ENCODE measurements at places on chromosomes 11 and 22.

DNA sequence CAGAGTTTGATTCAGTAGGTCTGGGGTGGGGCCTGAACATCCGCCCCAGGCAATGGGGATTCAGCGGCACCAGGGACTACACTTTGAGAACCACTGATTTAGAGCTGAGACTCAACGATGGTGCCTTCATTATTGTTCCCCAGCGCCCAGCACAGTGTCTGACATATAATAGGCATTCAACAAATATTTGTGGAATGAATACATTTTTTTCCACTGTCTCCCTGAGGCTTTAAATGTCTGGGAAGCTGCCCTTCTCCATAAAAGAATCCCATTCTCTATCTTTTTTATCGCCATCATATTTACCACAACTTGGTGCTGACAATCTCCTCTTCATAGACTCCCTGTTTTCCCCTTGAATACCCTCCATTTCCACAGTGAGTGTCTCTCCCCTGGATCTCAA is 23.6 kb upstream of the LMO2 start:
- DNase-seq, result peak; percentile 32

DNA sequence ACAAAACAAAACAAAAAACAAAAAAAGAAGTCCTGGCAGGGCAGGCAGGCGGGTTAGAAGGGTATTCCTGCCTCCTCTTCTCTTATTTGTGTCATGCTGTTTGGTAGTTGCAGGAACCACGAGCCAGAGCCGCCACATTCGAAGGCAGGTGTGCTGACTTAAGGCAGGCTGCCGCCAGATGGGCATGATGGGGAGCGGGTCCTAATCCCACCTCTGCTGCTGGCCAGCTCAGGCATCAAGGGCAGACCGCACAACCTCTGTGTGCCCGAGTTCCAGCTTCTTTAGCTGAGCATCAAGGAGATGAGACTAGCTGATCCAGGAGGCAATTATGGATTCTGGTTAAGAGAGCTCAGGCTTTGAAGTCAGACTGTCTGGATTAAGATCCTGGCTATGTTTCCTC is 12.1 kb downstream of the OAF start:
- DNase-seq, result no peak

DNA sequence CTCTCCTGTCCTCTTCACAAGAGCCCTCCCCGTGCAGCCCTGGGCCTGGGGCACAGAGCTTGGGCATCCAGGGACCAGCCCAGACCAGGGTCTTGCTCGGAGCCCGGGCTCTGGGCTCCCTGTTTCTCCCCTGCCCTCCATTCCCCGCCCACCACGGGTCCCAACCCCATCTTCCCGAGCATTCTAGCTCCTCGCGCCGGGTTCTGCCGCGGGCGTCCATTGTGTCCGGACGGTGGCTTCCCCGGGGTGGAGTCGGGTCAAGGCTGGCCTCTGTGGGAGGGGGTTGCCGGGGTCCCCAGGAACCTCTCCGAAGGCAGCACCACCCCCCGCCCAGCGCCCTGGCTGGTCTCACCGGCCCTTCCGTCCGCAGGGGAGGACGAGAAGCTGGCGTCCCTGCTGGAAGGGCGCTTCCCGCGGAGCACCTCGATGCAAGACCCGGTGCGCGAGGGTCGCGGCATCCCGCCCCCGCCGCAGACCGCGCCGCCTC is 18.1 kb upstream of the ACR start:
- no peak for DNase-seq

DNA sequence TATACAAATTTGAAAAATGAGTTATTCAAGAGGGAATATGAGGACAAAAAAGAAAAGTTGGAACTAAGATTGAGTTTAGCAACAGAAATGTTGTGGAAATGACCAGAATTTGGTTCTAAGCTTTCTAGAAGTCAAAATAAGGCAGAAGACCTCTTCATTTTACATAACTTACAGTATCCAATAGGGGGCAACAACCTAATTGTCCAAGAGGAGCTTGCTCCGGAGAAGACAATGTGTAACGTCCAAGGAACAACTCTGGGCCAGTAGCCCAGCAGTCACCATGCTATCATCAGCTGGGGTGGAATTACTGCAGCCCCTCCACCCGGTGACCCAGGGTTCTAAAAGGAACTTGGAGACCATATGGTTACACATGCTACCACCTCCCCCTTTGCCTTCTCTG is 14.1 kb downstream of the CNTF start:
- no peak for DNase-seq

- DNase-seq, result peak; percentile 27
Measured at GRCh38 chr22:20549232-20549841, 41.9 kb downstream of the MED15 start.

- DNase-seq, result no peak
Measured at GRCh38 chr11:70046089-70046488, 32.0 kb upstream of the ANO1 start.

DNA sequence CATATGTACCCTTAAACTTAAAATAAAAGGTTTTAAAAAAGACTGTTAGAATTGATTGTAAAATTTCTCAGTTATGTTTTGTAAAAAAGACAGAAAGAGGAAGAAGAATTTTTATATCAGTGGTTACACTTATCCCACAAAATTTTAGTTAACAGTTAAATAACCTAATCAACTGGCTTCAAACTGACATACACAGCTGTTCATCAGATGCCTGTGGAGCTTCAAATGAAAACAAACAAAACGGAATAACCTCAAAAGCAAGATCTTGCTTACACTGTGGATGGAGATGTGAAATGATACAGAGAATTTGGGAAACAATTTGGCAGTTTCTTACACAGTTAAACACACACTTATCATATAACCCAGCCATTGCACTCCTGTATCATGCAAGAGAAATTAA is 521.0 kb downstream of the ETS1 start:
- no peak for DNase-seq

DNA sequence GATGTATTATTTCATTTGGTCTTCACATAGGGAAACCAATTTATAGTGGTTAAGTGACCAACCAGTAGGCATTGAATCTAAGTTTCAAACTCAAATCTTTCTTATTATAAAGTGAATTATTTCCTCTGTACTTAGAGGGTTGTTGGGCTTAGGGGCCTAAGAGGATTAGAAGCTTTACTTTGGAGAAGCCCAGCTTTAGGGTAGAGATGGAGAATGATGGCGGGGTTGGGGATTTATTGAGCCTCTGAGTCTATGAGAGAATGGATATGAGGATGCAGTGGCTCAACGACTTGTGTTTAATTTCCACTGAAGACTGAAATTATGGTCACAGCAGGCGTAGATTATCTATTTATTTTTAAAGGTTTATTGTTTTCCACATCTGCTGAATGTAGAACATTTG is 55.5 kb downstream of the CHRDL2 start:
- DNase-seq, result no peak

DNA sequence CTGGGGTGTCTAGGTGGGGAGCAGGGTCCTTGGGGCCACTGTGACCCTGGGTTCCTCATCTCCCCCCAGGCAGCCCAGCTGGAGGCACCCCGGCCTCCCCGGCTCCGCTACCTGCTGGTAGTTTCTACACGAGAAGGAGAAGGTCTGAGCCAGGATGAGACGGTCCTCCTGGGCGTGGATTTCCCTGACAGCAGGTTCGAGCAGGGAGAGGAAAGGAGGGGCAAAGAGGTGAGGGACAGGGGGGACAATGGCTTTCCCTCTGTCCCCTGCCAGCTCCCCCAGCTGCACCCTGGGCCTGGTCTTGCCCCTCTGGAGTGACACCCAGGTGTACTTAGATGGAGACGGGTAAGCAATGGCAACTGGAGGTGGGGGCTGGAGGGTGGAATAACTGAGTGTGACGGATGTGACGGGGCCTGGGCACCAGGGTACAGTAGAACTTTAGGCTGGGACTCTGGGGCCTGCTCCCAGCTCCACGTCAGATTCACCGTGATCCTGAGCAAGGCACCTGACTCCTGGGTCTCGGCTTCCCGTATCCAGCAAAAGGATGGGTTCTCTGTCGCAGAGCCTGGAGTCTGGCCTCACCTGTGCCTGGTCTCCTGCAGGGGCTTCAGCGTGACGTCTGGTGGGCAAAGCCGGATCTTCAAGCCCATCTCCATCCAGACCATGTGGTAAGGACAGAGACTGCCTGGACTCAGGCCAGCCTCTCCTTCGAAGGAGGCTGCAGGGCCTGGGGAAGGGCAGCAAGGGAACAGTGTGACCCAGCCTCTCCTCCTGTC is 3.6 kb downstream of the SSH3 start:
- DNase-seq, result no peak

GRCh38 chr11:114252767-114253166 is 43.4 kb upstream of the NNMT start:
- DNase-seq, result no peak

DNA sequence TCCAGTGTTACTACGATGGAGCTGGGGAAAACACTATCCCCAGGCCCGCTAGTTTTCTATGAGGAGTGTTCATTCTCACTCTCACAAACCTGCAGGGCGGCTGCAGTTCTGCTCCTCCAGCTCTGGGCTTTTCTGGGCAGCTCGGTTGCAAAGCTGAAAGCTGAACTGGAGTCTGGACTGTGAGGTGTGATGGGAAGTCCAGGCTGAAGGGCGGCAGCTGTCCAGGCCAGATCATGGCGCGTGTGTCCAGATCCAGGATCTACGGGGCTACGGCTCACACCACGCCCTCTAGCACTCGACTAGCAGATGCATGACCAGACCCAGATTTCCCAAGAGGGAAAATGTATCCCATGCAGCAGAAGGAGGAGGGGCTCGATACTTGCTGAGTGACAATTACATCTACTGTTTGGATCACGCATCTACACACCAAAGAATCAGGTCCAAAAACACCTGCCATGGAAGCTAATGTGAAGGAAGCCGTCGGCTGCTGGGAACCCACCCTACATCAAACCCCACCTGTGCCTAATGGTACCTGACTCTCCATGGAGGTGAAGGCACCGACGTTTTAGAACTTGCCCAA is 555.0 kb downstream of the BRD1 start:
- DNase-seq, result no peak

DNA sequence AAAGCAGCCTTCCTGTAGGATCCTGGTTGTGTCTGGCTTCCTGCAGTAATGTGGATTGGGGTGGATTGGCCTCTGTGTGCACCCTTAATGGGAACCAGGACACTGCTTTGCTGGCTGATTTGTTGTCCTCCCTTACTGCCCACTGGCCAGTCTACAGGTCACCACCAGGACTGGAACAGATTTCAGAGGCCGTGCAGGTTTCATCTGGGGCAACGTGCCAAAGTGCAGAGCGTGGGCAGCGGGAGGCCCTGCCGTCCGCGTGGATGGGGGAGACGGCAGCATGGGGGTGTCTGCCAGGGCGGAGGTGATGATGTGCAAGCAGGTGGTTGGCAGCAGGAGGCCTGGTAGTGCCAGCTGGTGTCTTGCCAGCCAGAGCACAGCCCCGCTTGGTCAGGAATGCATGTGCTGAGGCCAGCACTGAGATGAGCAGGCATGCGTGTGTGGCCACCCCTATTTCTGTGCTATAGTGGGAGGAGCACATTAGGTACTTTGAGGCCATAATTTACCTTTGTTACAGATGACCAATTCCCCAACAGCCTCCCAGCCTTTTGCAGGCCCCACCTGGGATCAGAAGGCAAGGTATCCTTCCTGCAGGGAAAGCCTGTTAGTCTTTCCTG is 24.3 kb downstream of the BCR start:
- no peak for DNase-seq

GRCh38 chr22:49330421-49331222 is 497.1 kb downstream of the BRD1 start:
- no peak for DNase-seq

- no peak for DNase-seq
Measured at GRCh38 chr22:49198705-49199084, 629.0 kb downstream of the BRD1 start.

DNA sequence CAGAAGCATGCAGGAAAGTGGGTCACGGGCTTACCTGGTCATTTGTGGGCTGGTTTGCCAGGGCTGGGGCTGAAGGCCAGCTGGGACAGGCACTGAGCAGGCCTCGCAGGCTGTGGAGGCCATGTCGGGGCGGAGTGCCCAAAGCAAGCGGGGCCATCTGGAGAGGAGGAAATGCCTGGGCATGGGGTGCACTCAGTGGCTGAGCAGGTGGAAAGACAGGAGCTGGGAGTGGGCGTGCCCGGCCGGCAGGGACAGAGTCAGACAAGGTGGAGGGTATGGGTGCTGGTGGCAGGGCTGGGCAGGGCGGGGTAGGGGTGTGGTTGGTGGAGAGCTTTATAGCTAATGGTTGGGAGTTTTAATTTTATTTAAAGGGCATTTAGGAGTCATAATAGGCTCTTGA is 27.4 kb downstream of the DAGLA start:
- no peak for DNase-seq

DNA sequence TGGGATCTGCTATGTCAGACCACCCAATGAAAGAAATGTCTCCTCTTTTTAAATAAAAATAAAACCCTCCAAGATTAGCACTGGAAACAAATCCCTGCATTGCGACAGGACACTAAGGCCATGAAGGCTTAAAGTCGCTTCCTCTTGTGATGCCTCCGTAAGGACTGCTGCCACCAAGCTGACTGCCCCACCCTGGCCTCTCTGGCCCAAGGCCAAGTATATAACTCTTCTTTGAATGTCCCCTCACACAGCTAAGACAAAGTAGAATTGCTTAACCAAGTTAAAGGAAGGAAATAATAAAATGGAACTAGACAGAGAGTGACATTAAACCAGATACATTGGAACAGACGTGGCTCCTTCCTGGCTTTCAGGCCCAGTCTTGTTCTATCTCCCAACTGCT is 7.5 kb upstream of the NRGN start:
- DNase-seq, result no peak

DNA sequence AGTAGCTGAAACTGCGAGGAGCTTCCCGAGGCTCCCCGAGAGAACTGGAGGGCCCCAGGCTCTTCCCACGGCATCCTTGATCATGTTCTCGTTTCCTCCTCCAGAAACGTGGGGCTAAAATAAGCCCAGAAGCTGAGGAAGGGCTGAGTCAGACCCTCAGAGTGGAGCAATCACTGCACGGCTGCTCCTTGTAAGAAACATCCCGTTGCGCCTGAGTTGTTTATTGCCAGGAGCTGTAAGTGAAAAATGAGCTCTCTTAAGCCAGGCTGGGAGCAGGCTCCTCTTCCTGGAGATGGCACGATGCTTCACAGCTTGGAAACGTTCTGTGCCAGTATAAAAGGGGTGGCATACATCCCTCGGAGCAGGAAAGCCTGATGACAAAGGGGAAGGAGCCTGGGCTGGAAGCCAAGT is 47.3 kb upstream of the SYN3 start:
- no peak for DNase-seq

DNA sequence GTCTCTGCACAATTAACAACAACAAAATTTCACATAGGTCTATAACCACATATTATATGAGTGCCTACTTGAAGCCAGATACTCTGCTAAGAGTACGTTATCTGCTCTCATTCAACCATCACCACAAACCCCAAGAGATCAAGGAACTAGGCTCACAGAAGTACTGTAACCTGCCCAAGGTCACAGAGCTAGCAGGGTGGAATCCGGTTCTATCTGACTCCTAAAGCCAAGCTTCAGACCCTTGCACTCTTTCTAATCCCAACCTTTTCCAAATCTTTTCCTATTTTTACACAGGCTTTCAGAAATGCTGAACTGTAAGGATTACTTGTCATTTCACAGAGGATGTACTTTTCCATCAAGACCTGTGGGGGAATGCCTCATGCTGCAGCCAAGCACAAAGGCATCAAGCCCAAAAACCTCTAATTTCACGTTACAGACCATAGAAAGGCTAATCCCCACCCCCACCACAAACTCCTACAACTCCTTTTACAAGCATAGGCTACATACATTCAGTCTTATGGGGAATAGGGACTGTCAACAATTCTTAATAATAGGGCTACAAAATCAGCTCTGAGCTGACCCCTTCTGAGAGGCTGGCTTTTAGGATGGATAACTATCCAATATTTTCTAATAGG is 927 bp downstream of the PRCP start:
- DNase-seq, result no peak

GRCh38 chr11:61511383-61511782 is 2.8 kb downstream of the LRRC10B start:
- DNase-seq, result no peak
